ENCODE measurements at places on chromosomes 3 and 15.

GRCh38 chr3:154842536-154842935 is 237.6 kb upstream of the MME start:
- DNase-seq = no peak

- DNase-seq = no peak
Observed at GRCh38 chr3:170056710-170057454, 19.1 kb downstream of the GPR160 start.

GRCh38 chr15:88470625-88471372 is 3.3 kb downstream of the MRPS11 start:
- no peak for DNase-seq

GRCh38 chr3:114336122-114336697 is 42.4 kb downstream of the TIGIT start:
- DNase-seq = peak; percentile 1

GRCh38 chr3:159899166-159899565 is 89.5 kb upstream of the IL12A start:
- DNase-seq = no peak

- no peak for DNase-seq
Observed at GRCh38 chr15:69909719-69910444, 187.8 kb downstream of the TLE3 start.

- DNase-seq = peak; percentile 69
Observed at GRCh38 chr3:52428151-52429005, 16.5 kb downstream of the SEMA3G start.

GRCh38 chr15:52780172-52780980 is 9.8 kb downstream of the ONECUT1 start:
- peak; percentile 41 for DNase-seq

- DNase-seq = peak; percentile 46
Observed at GRCh38 chr3:33438881-33439545, 1.2 kb downstream of the UBP1 start.

GRCh38 chr3:62178739-62179600 is 194.4 kb downstream of the FEZF2 start:
- DNase-seq = no peak
